ENCODE measurements at places on chromosomes 5 and 9.

DNA sequence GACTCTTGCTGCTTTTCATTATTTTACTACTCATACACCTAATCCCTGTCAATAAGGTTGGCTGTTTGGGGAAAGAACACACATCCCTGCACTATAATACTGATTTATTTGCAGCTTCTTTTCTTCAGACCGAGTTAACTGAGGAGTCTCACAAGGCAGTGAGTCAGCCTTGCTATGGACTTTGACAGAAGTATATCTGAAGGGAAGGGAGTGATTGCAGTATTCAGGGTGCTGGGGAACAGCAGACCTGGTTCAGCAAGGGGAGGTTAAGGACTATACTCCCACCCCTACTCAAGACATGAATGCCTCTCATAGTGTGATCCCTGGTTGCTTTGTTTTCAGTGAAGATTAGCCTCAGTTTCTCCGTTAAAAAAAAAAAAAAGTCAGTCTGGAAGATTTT is 99.8 kb downstream of the TLE4 start:
- no peak for DNase-seq

GRCh38 chr9:121865060-121865459 is 213.6 kb downstream of the DAB2IP start:
- DNase-seq: no peak

DNA sequence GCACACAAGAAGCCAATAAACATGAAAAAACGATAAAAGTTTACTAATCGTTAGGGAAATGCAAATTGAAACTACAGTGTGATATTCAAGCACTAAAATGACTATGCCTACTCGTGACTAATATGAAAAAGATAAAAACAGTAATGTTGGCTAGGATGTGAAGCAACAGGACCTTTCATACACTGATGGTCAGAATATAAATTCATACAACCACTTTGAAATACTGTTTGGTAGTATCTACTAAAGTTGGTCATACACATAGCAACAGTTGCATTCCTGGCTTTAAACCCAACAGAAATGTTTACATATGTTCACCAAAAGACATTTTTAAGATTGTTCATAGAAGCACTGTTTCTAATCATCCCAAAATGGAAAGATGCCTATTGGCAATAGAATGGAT is 24.3 kb downstream of the FBXO38 start:
- no peak for DNase-seq

DNA sequence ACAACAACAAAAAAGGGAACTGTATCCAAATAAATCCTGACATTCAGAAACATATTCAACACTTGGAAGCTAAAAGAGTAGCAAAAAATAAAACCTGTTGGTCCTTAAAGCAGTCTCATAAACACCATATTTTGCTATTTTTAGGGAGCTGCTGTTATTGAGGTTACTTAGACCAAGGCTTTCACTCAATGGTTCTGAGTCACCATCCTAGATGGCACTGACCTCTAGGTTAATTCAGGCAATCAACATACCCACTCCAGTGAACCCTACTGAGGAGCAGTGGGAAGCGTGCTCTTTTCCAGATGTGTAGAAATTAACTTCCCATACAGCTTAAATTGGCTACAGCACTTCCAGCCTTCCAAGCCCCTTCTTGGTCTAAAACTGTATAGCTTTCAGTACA is 5.2 kb downstream of the GNAQ start:
- no peak for DNase-seq

- peak; percentile 12 for DNase-seq
These were observed 34.0 kb downstream of the PTPN3 start for GRCh38 chr9:109463924-109464625.

DNA sequence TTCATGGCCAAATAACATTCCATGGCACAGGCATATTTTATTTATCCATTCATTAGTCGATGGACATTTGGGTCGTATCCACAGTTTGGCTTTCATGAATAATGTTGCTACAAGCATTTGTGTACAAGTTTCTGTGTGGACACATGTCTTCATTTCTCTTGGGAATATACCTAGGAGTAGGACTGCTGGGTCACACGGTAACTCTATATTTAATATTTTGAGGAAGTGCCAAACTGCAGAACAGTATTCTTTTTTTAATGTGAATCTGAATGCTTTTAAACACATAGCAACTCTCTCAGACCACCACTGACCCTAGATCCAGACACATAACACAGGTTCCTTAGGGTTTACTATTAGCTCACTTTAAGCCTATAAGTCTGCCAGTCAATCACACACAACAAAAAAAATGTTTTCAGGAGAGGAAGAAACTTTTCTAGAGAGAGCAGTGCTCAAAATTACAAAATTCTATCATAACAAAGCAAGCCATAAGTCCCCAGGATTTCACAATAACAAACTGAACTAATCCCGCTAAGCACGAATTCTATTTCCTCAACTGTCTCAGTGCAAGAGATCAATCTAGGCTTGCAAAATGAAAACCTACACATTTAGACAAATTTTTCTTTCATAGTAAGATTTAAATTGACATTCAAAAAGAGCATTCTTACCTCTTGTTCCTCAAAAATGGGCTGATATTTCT is 41.8 kb upstream of the GABBR2 start:
- DNase-seq: no peak

DNA sequence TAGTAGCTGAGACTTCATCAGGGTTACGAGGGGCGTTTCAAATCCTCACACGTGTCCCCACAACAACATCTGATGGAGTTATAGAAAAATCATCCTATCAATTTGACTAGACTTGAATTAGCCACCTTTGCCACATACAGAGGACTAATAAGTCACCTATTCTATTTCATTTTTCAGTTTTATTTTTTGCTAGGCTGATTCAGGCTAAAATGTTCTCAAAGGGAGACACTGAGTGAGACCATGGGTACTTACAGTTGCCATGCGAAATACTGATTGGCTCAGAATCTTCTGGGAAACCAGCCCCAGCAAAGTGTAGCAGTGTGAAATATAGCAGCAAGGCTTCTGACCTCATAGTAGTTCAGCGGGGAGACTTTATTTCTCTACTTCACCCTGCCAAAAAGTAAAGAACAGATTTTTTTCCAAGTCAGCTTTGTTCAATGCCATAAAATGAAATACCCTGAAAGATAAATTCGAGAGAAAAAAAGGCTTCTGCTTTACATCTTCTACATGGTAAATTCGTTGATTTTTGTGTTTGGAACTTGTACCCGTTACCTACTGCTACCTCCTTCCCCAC is 69.9 kb downstream of the SEMA6A start:
- DNase-seq: no peak

GRCh38 chr5:55986931-55987330 is 7.8 kb downstream of the IL6ST start:
- DNase-seq: no peak
